ENCODE measurements at places on chromosomes 6 and 20.

DNA sequence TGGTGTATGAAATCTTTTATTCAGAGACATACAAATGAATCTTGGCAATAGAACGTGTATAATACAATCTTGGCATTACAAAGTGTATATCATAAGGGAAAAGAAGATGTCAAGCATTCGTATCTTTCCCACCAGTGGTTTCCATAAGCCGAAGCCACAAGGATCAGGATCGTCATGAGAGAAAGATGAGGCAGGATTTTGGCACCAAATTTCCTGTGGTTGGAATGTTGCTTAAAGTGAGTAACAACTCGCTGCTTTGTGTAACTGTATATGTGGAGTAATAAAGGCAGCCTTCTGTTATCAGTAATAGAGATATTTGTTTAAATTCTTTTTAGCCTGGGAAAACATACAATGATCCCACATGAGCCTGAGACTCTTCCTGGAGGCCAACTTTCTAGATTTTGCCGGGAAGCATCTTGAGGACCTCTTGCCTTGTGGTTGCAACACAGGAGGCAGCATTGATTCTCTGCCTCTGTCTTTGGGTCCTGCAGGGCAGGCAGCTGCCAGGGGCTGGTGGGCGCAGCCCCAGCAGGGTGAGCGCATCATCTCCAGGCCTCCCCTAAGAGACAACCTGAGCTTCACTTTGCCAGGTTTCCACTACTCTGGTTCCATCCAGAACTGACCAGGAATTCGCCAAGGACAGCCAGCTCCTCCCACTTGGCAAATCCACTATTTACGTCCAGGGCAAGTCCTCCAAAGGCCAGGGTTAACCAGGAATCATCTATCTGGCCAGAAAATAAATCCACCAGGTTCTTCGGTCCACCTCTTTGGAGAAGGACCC lies 230.9 kb upstream of the SULF2 start:
- no peak for DNase-seq

- no peak for DNase-seq
Measured at GRCh38 chr6:169709293-169709692, 7.4 kb downstream of the C6orf120 start.

- no peak for DNase-seq
Measured at GRCh38 chr6:112305795-112306564, 41.1 kb upstream of the RFPL4B start.

DNA sequence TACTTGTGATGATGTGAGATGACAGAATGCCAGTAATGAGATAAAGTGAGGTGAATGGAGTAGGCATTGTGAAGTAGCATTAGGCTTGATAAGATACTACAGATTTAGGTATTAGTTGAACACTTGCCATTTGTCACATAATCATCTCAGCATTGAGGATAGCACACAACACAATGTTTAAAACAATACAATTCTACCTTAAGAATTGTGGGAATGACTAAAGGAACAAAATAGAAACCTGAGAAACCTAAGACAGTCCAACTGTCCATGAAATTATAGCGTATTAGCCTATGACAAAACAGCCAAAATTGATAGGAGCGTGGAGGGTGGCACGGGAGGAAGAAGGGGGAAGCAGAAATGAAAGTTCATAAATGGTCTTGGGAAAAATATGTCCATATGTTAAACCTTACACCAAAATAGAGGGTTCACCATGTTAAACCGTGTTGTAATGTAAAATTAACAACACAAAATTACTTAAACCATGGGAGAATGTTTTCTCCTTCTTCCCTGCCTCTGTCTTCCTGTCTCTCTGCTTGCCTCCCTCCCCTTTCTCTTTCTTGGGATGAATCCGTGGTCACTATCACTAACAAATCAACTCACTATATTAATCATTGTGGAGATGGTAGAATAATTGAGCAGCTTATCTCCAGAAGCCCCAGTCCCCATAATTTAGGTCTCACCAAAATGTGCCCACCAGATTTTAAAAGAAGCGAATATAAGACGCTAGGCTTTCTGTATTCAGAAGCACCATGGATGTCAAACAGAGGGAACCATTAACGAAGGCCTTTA lies 33.0 kb upstream of the HFE start:
- DNase-seq: no peak

DNA sequence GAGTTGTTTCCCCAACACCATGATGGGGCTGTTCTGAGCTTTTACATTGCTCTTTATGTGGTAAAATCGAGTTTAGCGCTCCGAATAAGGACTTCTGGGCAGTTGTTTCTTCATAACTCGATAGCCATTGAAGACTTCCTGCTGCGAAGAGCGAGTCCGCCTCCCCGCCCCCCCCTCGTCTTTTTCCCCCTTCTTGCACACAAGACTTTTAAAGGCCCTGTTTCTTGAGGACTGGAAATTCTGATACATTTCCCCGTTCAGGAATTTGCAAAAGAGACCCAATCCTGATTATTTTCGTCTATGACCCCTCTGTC lies 1.5 kb upstream of the CITED2 start:
- no peak for DNase-seq

DNA sequence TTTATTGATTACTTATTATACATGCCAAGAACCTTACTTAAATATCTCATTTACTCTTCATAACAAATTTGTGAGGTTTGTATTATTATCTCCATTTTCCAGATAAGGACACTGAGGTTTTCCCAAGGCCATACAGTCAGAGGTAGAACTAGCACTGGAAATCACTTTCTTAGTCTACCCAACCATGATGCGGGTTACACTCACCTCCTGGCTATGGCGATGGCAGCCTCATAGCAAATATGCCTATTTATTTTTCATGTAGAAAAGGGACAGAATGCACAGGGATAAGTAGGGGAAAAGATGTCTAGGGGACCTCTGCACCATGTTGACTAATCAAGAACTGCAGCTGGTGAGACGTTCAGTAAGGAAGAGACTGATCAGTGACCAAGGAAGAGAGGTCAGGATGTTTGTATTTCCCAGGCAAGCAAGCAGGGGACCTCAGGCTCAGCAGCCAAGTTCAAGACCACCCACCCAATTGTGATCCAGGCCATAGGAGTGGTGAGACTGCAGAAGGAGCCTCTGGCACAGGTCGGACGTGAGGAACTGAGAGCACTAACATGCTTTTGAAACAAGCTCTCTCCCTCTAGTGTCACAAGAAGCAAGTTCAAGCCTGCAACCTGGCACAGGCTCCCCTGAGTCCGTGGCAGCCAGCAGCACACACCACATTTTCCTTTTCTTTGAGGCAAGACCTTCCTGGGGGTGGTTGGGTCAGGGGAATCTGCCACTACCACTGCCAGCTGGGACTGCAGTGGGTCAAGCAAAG lies 97.8 kb downstream of the GMPR start:
- DNase-seq: no peak

DNA sequence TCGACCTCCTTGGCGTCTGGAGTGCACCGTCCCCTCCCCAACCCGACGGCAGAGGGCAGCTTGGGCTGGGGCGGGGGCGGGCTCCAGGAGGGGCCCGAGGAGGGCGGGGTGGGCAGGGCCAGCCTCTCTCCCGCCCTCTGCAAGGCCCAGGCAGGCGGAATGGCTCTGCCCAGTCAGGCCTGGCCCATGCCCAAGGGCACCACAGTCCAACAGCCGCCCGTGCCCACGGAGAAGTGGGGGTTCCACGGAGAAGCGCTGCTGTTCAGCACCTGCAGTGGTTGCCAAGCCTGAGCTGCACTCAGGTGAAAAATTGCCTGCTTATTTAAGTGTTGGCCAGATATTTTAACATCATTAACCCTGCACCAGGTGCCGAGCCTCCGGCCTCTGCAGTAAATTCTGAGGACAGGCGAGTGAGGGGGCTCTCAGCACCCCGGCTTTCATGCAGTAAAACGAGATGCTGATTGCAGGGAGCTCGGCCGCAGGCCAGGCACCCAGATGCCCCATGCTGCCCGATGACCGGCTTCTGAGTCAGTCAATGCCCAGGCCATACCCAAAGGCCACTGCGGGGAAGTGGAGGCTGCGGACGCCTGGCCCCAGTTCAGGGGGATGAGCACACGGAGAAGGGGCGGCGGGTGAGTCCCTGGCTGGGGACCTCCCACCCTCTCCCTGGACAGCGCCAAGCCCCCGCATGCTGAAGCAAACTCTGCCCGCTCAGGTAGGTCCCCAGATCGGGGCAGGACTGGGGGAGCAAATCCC lies at the start of gene SRMS:
SRMS (minus strand) TSS at position 25 of the 756 bp plus-strand sequence. CDS start 286 bp downstream, outside the sequence.
- DNase-seq: no peak

DNA sequence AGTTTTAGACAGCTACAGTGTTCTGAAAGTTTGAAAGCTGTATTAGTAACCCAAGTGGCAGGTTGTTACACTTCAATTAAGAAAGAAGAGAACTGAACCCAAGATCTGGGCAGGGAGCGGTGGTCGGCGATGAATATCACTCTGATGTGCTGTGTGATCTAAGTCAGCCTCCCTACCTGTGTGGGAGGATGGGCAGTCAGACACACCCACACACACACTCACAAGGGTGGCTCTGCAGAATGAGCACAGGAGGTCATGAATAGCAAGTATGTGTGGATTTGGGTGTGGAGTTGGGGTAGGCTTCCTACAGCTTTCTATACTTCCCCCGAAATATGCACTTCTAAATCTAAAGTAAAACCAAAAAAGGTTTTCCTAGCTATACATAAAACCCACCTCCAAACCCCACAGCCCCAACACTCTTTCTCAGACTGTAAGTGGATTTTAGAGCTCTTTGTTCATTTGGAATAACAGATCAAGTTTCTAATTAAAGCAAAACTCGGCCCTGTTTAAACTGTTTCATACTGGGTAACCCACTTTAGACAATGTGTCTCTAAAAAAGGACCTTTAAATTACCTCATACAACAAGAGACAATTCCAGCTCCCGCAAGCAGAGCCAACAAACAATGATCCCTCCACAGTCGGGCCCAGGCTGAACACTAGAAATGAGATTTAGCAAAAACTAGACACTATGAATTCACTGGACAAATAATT lies 19.4 kb downstream of the TNFRSF21 start:
- no peak for DNase-seq

DNA sequence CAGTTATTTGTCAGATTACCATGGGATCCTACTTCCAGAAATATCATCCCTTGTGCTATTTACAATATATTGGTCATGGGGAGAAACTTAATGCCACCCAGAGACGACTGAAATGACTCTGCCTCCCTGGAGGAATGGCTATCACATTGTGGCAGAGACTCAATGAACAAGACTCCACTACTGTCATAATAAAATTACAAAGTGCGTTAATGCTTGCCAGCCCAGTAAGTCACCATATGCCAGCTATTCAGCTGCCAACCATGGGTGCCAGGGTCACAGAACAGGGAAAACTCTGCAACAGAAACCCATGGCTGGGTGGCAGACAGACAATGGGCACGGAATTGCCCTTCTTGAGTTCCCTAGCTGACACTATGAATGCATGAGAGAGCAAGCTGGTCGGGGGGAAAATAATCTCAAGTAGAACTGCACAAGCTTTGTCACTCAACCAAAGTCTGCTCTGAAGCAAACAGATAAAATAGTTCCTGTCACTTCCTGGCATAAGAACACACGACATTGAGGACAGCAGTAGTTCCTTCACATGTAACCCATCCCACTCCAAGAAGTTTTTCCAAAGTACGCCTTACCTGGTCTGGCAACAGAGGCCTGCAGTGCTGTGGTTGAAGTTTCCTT lies 32.1 kb downstream of the TP53INP2 start:
- DNase-seq: no peak

DNA sequence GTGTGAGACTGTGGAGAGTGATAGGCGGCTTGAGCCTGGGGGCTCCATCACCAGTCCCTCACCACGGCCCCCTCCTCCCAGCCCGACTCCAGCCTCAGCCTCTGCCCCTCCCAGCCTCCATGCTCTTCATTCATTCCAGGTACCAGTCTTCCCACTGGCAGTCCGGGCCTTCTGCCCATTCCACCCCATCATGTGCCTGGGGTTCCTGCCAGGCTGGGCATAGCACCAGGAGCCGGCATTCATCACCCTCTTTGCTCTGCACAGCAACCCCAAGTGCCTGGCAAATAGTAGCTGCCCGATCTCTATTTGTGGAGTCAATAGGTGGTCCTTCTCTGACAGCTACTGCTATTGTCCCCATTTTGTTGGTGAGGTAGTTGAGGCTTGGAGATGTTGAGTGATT lies 39.6 kb upstream of the GTSF1L start:
- DNase-seq: no peak

GRCh38 chr6:148426317-148426977 lies 83.8 kb downstream of the SASH1 start:
- DNase-seq: no peak

DNA sequence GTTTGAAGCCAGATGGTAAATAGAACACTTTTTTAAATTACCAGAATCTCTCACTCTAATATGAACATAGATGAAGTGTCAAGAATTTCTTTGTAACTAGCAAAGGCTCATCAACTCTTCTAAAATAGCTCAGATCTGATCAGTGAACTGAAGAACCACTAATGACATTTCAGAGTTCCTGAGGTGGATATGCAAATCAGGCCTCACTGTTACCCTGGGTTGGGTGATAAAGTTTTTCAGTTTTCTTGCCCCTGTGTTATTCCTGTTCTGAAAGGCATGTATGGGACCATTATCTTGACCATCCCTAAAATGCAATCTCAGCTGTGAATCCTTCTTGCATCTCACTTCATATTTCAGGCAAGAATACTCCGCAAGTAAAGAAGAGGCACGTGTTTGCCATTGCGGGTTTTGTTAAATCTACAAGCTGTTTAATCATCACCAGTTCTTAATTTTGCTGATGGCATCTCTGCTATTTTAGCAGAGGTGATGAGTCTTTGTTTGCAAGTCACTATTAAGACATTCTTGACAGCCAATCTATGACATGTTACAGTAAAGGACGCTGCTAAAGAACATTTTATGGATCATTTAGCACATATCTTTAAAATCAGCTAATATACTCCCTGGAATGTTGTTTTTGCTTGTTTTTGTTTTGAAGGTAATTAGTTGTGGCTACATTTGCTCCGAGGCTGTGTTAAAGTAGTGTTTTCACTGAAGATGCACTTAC lies 47.9 kb downstream of the KHDC1L start:
- no peak for DNase-seq

- DNase-seq: no peak
Measured at GRCh38 chr6:21565431-21565830, 28.1 kb upstream of the SOX4 start.

- no peak for DNase-seq
Measured at GRCh38 chr20:62143081-62143956, at the start of the genes PSMA7 and SS18L1. PSMA7 (minus strand) TSS chr20:62143394; CDS start chr20:62143303, 91 bp downstream. SS18L1 (plus strand) TSS chr20:62143769; CDS start chr20:62143821, 52 bp downstream.

DNA sequence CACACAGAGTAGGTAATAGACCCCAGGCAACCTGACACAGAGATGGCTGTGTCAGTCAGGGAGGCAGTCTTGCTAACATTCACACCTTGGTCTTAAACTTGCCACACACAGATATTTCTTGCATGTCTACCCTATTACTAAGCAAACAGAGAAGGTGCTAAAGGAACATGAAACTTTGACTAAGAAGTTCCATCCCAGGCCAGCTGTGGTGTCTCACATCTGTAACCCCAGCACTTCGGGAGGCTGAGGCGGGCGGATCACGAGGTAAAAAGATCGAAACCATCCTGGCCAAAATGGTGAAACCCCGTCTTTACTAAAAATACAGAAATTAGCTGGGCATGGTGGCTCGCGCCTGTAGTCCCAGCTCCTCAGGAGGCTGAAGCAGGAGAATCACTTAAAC lies 222.4 kb upstream of the JARID2 start:
- DNase-seq: no peak

GRCh38 chr6:134878136-134878535 lies 71.8 kb downstream of the ALDH8A1 start:
- DNase-seq: no peak

- DNase-seq: no peak
Measured at GRCh38 chr6:60643870-60644269, 1642.2 kb downstream of the KHDRBS2 start.

GRCh38 chr6:111709201-111709600 lies 103.5 kb upstream of the TRAF3IP2 start:
- no peak for DNase-seq

- no peak for DNase-seq
Measured at GRCh38 chr20:57666106-57666833, 43.5 kb downstream of the PMEPA1 start.
